Adipocyte (in vitro differentiated cells): ENCODE measurements at places on chromosomes 16 and 17.
A peak's percentile ranks its signal among the peaks of the same experiment; 100 is the strongest.

GRCh38 chr16:11609474-11610120 is 22.9 kb upstream of the LITAF start:
- no peak for DNase-seq

- DNase-seq, result no peak
These were observed 13.1 kb upstream of the SP2 start for GRCh38 chr17:47882695-47883588.

DNA sequence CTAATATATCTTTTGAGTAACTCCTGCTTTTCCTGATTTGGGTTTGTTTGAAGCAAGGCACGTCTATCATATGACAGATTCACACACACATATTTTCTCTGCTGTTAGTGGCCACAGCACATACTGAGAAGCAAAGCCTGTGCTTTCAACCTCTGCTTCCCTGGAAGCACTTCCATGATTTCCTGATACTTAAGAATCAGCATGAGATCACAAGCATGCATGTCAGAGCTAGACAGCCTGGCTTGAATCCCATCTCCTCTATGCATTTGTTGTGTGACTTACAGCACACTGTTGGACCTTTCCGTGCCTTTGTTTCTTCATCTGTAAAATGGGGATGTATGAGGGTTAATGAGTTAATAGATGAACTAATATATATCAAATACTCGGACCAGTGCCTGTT is 151.1 kb upstream of the NOL11 start:
- no peak for DNase-seq

- peak; percentile 55 for DNase-seq
These were observed at the start of gene GRIN2C for GRCh38 chr17:74859459-74860228. Gene GRIN2C (minus strand): TSS chr17:74859885. CDS start chr17:74855092, 4,793 bp downstream.

DNA sequence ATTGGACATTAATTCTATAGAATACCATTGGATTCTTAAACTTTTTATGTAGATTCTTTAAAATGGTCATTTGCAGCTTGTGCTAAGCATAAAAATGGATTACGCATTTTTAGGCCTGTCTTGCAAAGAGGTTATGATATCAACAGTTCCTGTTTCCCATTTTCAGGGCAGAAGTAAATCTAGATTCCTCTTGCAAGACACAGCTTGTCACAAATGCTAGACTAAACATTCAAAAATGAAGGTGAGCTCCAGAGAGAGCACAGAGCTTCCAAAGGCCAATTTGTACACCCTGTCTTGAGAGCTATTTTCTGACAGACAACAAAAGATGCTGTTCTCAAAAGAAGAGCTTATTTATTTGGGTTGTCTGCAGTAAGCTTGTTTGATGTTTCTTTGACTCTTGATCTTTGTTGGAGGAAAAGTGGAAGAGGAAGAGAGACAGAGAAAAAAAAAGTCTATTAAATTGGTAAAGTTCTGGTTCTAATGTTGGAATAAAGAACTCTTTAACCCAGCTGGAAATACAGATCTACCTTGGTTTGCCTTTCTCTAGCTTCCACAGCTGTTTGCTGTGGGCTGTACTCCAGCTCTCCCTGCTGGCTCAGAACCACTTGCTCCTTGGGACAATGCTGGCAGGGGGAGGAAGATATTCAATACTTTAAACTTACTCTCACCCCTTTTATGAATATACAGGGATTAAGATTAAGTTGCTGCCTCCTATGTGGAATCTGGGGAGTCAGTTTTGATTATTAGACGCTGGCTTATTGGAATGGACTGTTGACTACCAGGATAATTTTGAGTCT is 651.8 kb downstream of the CDH11 start:
- peak; percentile 72 for DNase-seq

DNA sequence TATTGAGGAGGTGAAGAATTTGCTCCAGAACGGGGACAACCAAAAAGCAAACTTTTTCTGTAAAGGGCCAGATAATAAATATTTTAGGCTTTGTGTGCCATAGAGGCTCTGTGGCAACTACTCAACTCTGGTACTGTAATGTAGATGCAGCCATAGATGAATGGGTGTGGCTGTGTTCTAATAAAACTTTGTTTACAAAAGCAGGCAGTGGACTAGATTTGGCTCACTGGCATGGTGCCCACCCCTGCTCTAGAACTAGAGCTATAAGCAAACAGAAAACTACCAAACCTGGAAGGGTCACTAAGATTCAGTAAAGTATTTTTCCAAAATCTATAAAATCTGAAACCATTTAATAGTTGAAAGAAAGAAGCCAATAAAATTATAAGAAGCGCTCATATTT is 24.6 kb upstream of the SMURF2 start:
- no peak for DNase-seq

DNA sequence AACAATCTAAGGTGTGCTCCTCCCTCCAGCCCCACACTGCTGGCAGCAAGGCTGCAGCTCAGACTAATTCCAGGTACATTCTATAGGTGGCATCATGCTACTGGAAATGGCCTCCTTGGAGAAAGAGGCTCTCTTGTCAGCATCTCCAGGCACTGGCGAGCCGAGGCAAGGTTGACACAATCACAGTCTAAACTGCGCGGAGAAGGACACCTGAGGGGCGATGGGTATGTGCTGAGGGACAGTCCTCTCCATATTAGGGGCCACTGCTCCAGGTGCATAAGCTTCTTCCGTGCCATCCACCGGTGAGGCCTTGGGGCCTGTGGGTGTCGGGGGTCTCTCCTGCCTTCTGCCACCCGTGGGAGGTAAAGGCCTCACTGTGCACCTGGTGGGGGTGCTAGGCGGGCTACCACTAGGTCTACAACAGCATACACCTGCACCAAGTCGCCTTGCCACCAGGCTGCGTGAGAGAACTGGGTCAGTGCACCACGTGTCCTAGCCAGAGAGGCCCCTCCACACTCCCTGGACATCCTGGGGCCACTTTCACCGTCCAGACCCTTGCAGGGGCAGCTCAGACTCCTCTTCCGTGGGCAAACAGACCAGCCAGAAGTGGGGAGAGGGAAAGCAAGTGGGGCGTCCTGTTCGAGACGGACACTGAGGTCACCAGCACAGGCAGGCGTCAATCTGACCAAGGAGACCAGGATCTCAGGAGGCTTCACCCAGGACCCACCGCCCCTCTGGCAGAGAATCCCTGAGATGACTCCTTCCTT is 12.1 kb upstream of the CBX8 start:
- no peak for DNase-seq

- DNase-seq, result no peak
These were observed 20.3 kb downstream of the TRARG1 start for GRCh38 chr17:1299552-1300370.

GRCh38 chr16:82880346-82880745 is 253.6 kb downstream of the CDH13 start:
- DNase-seq, result no peak

- DNase-seq, result no peak
These were observed 2.4 kb downstream of the VPS25 start for GRCh38 chr17:42775534-42776098.

DNA sequence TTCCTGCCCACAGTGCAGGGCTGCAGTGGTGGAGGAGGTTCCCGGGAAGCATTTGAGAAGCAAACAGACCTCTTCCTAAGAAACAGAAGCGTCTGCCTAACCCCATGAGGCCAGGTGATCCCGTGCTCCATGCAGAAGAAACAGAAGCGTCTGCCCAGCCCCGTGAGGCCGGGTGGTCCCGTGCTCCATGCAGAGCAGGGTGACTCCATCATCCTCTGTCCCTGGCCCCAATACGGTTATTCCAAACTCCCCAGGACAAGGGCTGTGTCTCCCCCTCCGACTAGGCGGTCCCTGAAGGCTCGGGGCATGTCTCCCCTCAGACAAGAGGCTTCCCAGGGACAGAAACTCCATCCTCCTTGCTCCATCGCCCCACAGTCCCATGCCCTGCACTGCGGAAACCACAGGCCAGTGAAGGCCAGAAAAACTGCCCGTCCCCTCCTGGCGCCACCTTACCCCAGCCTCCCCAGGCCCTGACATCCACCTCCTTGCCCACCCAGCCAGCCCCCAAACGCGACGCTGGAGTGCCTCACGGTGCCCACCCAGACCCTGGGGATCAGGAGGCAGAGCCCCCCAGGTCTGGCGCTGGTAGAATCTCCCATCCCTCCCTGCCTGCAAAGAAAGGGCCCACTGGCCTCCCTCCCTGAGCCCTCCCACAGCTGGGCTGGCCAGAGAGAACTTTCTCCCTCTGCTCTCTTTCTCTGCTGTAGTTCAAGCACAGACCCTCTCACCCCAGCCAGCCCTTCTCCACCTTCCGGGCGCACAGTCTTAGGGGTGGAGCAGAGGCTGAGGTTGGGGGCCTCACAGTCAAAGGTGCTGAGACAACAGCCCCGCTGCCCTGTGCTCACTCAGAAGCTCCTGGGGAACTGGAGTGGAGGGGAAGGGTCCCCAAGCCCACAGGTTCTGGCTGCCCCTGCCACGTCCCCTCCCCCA is 30.6 kb upstream of the KRT17 start:
- no peak for DNase-seq

DNA sequence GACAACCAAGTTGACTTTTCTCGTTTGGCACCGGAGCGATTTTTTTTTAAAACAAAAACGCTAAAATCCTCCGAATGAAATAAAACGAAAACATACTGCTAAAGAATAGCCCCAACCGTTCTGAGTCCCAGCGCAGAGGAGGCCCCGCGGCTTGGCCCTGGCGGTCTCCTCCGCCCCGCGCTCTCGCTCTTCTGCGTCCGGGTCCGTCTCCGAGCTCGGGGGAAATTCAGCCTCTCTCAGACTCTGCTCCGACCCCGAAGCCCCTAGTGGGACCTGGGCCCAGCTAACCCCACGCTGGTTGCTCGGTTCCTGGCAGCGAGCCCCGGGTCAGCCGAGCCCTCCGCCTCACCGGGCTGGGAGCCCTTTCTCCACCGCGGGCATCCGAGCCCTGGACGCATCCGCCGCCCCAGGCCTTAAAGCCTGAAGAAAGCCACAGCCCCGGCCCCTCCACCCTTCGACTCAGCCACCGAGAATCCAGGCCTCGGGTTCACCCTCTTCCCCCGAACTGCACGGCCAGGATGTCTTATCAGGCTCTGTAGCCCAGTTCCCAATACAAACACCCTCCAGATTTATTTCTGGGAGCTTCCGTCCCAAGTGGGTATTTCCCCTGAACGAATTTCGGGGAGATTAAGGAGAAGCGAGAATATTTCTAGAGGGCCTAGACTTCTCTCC is 1.2 kb downstream of the TBX2 start:
- DNase-seq, result peak; percentile 45

GRCh38 chr17:67020293-67020766 is 24.0 kb upstream of the CACNG1 start:
- DNase-seq, result no peak

DNA sequence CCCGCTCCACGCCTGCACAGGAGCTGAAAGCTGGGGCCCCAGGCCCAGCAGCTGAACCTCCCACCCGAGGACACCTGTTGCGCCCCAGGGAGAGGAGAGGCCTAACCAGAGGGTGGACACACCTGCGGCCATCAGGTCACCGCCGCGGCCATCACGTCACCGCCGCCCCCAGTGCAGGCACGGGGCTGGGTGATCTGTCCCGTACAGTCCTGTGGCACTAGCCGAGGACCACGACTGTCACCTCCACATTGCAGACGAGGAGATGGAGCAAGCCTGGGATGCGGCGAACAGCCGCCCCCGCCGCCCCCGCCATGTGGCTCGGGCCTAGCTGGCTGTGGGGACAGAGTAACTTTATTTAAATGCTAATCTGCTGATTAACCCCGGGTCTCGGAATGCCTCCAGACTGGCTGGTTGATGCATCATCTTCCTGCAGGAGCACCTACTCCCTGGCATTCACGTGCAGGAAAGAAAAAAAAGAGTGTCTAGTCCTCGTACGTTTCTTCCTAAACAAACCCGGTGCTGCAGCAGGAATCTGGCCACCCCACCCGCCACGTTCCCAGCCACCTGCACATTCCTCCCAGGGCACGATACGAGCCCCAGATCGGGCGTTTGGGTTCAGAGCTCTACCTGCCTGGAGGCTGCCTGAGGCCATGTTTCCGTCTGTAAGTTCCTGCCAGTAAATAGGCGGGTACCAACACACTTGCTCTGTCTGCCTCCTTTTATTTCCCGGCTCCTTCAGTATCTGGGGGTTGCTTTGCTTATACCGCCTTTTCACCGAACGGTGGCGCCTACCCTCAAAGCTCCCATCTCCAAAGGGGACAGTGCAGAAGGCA is 29.9 kb downstream of the PIEZO1 start:
- peak; percentile 34 for DNase-seq

- no peak for DNase-seq
These were observed 8.4 kb downstream of the CDH11 start for GRCh38 chr16:65113441-65113840.
